Stimulated activated CD8-positive, alpha-beta memory T cell treated with anti-CD3 and anti-CD28 coated beads, Interleukin-7, amount 100 ng/mL, for 1 hour (primary cell): ENCODE measurements at places on chromosomes 16 and 17.

GRCh38 chr16:66900721-66901441 lies 17.8 kb downstream of the CDH16 start:
- DNase-seq = no peak

DNA sequence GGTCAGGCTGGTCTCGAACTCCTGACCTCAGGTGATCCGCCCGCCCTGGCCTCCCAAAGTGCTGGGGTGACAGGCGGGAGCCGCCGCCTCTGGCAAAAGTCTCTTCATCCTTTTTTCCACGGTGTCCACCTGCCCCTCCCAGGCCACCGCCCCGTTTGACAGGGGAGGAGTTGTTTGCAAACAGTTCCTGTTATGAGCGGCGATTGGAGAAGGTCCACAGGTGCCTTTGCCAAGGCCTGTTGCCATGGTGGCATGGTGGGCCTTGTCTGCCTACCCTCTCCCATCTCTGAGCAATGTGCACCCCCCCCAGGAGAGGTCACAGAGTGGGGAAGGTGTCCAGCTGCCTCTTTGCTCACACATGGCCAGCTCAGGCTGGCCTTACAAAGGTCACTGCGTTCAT lies 16.0 kb upstream of the RAP1GAP2 start:
- DNase-seq = no peak

DNA sequence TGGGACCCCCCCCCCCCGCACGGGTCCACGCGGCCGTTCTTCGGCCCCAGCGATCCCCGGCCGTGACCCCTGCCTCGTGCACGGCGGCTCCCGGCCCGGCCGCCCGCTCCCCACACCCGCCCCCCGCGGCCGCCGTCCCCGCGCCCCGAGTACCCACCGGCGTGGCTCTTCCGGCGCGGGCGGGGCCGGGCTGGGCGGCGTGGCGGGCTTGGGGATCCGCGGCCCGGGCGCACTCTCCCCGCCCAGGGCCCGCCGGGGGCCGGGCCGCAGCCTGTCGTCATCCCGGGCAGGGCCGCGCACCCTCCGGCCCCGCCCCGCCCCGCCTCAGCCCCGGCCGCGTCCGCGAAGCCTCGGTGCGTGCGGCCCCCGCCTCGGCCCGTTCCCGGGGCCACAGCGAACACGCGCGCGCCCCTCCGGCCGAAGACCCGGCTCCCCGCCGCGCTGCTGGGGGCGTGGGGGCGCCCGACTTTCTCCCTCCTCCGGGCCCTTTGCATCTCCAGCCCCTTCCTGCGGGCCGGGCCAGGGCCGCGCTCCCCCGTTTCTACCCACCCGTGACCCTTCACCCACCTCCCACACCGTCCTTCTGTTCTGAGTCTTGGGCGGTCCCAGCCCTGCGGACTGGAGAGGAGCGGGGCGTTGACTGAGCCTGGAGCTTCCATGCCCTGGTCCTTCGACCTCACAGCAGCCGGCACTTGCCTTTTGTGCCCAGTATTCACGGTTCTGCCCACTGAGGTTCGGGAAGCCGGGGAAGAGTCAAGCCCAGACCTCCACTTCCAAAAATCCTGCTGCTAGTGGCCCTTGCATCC lies 840 bp downstream of the MYO1C start:
- no peak for DNase-seq

- DNase-seq = no peak
Observed at GRCh38 chr17:40178021-40178601, 841 bp downstream of the RAPGEFL1 start.

GRCh38 chr17:29024316-29024952 lies 18.5 kb upstream of the PIPOX start:
- no peak for DNase-seq

- DNase-seq = no peak
Observed at GRCh38 chr16:9401173-9401572, 309.7 kb downstream of the HAPSTR1 start.

DNA sequence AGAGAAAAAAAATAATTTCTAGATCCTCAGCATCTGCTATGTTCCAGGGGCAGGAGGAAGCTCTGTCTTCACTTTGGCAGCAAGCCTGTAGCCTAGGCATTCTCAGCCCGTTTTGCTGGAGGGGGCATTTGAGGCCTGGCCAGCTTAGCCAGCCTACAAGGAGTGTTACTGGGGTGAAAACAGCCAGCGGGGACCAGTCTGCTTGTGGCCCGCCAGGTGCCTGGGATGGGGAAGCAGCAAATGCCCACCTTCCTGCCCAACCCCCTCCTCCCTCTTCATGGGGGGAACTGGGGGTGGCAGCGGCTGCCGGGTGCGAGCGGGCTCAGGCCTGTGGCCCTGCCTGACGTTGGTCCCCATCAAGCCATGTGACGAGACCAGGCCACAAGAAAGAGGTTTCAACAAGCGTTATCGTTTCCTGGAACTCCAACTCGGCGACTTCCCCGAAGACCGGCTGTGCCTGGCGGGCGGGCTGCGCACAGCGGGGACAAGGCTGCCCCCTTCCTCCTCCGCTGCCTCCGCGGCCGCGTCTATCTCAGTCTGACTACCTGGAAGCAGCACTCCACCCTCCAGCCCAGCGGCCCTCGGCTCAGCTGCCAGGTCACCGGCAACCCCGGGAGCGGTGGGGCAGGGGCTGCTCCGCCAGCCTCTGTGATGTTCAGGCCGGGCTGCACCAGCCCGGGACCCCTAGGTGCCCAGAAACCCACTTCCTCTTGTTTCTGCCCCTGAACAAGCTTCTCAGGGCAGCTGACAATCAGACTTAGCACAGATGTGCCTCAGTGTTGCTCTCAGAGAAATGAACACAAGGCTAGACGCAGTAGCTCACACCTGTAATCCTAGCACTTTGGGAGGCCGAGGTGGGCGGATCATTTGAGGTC lies 22.9 kb downstream of the SOCS1 start:
- peak; percentile 84 for DNase-seq

- DNase-seq = no peak
Observed at GRCh38 chr17:76354747-76355310, 1.1 kb upstream of the PRPSAP1 start.

- DNase-seq = no peak
Observed at GRCh38 chr17:77579682-77580081, 378.8 kb upstream of the TNRC6C start.

- DNase-seq = no peak
Observed at GRCh38 chr16:56985288-56985961, 3.9 kb upstream of the NLRC5 start.

GRCh38 chr17:76920364-76921139 lies 52.3 kb downstream of the MGAT5B start:
- DNase-seq = no peak

DNA sequence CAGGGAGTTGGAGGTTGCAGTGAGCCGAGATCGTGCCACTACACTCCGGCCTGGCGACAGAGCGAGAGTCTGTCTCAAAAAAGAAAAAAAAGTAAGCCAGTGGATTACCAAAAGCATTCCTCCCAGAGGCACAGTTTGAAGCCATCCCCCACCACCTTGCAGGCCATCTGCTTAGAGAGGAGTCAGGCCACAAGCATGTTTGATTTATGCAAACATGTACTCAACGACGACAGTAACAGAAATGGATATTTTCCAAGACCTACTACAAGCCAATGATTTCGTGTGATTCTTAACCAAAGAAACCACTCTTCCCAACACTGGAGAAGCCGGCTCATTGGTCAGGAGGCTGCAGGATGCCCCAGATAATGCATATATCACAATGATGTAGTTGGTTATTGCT lies 34.8 kb downstream of the MYH13 start:
- no peak for DNase-seq

- DNase-seq = no peak
Observed at GRCh38 chr17:7852262-7852670, 2.6 kb upstream of the TMEM88 start.

GRCh38 chr17:40447806-40448205 lies 4.6 kb downstream of the IGFBP4 start:
- no peak for DNase-seq

- DNase-seq = no peak
Observed at GRCh38 chr16:11258553-11259492, 2.8 kb upstream of the SOCS1 start.

DNA sequence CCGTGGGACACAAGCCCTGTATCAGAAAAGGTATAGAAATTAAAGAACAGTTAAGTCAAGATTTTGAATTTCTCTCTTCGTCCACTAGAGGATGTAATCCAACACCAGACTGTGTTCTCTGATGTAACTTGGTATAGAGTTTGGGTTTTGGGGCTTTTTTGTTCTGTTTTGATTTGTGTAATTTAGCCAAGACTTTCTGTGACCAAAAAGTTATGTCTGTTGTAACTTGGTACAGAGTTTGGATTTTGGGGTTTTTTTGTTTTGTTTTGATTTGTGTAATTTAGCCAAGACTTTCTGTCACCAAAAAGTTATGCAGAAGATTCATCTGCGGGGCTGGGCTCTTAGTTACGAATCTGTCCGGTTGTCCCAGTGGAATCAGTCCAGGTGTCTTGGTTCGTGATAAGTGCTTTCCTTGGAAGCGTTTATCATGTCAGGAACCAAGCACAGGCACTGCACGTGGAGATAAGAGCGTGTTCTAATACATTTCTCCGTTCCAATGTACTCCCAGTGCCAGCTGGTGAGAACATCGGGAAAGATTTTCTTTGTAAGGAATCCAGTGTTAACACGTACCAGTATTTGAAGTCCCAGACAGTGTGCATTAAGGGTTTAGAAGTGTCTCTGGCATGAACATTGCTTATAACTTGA lies 44.1 kb upstream of the SEC14L1 start:
- no peak for DNase-seq

DNA sequence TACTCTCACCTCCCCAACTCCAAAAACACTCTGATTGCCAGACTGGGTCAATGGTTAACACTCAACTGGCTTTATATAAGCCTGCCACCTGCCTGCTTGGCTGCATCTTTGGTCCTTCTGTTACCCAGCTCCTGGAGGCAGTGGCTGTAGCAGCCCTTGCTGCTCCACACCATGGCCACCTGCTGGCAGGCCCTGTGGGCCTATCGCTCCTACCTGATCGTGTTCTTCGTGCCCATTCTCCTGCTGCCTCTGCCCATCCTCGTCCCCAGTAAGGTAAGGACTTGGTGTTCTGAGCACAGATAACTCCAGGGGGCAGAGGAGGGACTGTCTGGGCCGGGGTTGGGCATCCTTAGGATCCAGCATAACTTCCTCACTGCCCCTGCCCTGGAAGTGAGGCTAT lies at the start of gene SLC13A2:
SLC13A2 (plus strand) TSS at position 103 of the 400 bp plus-strand sequence; CDS start at position 172, 69 bp downstream.
- no peak for DNase-seq

DNA sequence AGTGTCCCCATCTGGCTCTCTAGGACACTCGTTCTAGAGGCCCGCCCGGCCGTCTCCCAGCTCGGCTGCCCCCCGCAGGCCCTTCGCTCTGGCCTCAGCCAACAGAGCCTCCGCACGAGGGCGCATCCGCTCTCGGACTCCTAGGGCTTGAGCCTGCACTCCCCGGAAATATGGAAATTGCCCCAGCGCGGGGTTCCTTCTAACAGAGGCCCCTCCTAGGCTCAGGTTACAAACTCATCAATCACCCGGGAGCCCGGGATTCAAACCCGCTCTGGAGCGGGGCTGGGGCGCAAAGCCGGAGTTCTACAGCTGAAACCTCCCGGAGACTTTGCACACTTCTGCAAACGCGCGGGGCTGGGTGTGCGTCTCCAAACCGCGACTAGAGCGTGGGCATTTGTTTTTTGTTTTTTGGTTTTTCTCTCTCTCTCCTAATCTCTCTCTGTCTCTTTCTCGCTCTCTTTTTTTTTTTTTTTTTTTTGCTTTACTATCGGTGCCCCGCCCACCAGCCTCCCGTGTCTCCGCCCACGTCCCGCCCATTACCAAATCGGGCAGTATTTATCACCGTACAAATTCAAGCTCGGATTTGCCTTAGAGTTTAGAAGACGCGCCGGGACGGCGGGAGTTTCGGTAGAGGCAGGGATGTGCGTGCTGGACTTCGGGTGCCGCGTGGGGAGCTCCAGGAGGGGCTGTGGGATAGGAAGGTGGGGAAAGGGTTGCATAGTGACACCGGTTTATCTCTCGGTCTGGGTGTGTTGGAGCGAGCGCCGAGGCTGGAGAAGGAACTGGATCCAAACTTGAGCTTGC lies 2.4 kb upstream of the FOXL1 start:
- no peak for DNase-seq

GRCh38 chr16:2470234-2470601 lies 879 bp upstream of the NTN3 start:
- no peak for DNase-seq

DNA sequence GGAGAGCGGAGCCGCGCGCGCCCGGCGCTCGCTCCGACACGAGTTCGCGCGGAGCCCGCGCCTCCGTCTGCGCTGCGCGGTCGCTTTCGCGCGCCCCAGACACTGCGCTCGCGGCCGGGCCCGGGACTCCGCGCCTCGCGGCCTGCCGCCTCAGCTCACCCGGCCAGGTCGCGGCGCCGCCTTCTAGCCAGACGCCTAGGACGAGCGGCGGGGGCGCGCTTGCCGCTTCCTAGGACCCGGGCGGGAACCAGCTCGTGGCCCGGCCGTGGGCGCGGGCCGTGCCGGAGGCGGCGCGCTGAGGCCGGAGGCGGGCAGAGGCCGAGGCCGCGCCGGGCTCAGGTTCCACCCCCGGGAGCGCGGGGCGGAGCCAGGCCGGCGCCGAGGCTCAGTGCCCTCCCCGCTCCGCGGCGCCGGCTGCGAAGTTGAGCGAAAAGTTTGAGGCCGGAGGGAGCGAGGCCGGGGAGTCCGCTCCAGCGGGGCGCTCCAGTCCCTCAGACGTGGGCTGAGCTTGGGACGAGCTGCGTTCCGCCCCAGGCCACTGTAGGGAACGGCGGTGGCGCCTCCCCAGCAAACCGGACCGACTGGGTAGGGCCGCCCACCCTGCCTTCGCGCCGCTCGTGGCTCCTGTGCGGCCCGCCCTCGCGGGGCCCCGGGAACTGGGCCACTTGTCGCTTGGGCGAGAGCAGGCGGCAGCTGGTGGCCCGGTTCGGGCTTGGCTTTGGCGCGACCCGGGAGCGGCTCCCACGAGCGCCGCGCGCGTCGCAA lies at the start of gene SPHK1:
SPHK1 (plus strand) TSS at position 388 of the 765 bp plus-strand sequence. CDS start 1,036 bp downstream, outside the sequence.
- DNase-seq = peak; percentile 34

DNA sequence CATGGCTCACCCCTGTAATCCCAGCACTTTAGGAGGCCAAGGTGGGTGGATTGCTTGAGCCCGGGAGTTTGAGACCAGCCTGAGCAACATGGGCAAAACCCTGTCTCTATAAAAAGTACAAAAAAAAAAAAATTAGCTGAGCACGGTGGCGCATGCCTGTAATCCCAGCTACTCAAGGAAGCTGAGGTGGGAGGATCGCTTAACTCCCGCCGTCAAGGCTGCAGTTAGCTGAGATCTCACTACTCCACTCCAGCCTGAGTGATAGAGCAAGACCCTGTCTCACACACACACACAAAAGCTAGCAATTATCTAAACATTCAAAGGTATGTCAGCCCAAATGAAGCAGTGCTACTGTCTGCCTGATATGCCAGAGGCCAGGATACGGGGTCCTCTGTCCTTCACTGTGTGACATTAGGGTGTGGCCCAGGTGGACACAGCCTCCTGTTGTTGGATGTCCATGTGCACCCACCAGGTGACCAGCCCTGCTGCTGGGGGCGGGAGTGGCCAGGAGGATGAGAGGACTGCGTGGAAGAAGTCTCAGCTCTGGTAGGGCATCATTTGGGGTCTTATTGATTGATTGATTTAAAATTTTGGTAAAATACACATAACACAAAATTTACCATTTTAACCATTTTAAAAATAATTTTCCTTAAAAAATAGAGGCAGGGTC lies 3.9 kb downstream of the NLRC3 start:
- DNase-seq = no peak

GRCh38 chr17:67514998-67515397 lies 137.9 kb downstream of the PITPNC1 start:
- no peak for DNase-seq
